ENCODE measurements at places on chromosomes 3 and 15.
A peak's percentile ranks its signal among the peaks of the same experiment; 100 is the strongest.

- no peak overlapping the region for H3K27ac ChIP-seq
- no peak for DNase-seq
- peaks cover 8% of the 10 kb centered on the region for H3K36me3 ChIP-seq
- H3K4me3 ChIP-seq: no peak overlapping the region
- peaks cover 47% of the 10 kb centered on the region for H3K4me1 ChIP-seq
These were observed 62.8 kb upstream of the IMPG2 start for GRCh38 chr3:101383156-101383575.

DNA sequence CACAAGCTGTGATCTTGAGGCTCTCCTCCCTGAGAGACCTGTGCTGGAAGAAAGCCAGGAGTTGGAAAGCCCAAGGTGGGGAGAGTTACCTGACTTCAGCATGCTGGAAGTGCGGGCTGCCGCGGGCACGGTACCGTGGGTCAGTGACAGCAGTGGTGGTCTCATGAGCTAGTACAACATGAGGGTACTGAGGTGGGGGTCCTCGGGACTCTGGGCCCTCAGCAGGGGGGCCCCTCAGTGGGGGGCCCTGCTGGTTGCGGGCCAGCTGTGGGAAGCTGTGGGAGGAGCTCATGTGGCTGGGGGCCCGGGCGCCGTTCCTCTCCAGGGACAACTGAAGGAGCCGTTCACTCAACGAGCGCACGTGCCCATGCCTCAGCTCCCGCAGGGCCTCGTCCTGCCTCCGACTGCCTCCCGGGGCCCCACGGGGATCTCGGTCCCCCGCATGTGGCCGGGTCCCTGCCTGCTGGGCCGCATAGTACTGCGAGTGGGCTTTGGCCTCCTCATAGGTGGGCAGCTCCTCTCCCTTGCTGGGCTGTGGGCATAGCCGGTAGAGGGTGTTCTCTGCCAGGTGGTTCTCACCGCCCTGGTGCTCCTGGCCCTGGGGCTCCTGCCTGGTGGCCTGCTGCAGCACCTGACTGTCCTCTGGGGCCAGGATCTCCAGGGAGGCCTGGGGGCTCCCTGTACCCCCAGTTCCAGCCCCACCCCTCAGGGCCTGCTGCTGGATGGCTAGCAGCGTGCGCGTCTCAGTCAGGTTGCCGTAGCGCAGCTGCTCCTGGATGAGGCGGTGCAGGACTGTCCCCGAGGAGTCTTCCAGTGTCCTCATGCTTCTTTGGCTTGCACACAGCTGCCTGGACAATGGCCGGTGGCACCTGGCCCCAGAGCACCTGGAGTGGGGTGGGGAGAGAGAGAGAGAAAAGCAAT is 3.4 kb downstream of the AMOTL2 start:
- no peak overlapping the region for H3K4me3 ChIP-seq
- H3K4me1 ChIP-seq: peaks cover 15% of the 10 kb centered on the region
- peaks cover 28% of the 10 kb centered on the region for H3K27me3 ChIP-seq

DNA sequence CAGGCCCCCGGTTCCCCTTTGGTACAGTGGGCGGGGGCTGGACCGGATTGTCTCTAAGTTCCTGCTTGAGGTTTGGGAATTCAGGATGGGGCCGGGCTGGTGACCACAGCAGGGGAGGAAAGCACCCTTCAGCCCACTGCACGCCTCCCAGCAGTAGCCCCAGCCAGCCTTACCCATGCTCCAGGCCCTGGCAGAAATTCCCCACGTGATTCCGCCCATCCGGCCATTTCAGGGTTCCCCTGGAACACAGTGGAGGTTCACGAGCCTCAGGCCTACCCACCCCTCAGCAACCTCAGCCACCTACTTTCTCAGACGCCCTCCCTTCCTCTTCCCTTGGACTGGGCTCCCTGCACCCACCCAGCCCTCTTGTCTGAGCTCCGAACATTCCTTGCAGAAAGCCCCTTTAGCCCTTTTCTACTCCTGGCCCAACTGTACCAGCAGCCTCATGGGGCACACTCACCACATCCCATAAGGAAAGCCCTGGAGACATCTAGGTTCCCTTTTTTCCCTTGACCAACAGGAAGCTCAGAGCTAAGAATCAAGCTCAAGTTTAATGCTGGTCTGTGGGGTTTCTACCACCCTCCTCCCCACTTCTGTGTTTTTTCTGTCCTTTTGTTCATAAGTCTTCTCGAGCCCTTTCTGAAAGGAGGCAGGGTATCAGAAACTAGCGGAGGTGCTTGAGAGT is 11.5 kb downstream of the ALS2CL start:
- no peak for DNase-seq
- no peak overlapping the region for H3K27ac ChIP-seq
- H3K4me3 ChIP-seq: no peak overlapping the region
- H3K27me3 ChIP-seq: peaks cover 7% of the 10 kb centered on the region

DNA sequence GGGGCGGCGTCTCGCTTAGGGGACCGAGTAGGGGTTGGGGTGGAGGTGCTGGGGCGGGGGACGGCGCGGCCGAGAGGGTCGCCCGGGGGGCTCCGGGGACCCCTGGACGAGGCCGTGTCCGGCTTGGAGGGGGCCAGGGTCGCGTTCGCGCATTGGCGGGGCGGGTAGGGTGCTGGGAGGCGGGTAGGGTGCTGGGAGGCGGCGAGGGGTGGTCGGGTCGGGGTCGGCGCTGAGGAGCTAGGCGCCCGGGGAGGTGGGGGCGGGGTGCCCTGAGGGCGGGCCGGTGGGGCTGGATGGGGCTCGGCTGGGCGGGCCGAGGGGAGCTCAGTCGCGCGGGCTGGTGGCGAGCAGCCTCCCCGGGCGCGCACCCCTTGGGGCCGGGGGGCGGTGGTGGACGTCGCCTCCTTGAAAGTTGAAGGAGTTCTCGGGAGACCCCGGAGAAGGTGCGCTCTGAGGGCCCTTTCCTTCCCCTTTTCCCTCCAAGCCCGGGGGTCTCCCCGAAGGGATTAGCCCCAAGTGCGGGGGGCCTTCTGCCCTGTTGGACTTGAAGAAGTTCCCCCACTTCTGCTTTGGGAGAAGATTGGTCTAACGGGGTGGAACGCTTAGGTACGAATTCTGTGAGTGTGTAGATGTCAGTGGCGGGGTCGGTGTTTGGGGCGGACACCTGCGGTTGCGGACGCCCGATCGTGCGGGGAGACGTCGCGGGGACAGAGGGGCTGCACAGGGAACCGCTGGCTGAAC is 543 bp downstream of the MEF2A start:
- H3K27ac ChIP-seq: peak overlapping the region; percentile 80
- DNase-seq: no peak
- no peaks in the 10 kb centered on the region for H3K27me3 ChIP-seq
- H3K4me3 ChIP-seq: peak overlapping the region; percentile 84
- peaks cover 9% of the 10 kb centered on the region for H3K36me3 ChIP-seq

DNA sequence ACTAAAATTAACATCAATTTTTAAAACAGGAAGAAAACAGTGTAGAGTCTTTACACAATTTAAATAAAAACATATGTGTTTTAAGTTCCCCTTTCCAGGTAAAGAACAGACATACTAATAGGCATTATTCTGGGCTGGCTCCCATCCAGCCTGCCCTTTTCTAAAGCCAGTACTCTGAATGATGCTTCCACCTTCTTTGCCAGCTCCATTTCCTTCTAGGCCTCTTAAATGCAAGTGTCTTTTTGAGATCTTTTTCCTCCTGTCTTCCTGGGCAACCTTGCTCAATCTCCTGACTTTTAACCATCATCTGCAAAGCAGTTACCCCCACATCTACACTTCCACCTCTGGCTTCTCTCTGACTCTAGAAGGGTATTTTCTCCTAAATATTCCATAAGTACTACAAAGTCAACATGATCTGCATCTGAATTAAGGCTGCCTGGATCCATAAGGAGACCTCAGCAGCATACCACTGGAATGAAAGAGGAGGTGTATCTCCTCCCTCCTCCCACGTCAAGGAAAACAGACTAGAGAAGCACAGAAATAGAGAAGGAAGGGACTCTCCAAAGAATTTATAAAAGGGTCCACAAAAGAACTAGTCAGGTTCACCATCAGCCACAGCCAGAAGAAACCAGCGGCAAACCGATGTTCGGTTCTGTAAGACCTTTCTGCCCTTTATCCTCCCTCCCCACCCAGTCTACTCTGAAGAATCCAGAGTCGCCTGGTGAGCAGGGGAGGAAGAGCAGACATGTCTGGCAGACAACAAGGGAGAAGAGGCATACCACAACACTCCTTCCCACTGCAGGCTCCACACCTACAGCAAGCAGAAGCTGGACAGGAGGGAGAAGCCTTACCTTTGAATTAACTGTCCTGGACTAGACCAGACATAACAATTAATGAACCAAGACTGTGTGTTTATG is 47.1 kb downstream of the GOLIM4 start:
- H3K36me3 ChIP-seq: no peaks in the 10 kb centered on the region
- no peak overlapping the region for H3K27ac ChIP-seq
- no peak for DNase-seq
- H3K4me1 ChIP-seq: no peaks in the 10 kb centered on the region
- no peaks in the 10 kb centered on the region for H3K27me3 ChIP-seq
- H3K4me3 ChIP-seq: no peak overlapping the region

DNA sequence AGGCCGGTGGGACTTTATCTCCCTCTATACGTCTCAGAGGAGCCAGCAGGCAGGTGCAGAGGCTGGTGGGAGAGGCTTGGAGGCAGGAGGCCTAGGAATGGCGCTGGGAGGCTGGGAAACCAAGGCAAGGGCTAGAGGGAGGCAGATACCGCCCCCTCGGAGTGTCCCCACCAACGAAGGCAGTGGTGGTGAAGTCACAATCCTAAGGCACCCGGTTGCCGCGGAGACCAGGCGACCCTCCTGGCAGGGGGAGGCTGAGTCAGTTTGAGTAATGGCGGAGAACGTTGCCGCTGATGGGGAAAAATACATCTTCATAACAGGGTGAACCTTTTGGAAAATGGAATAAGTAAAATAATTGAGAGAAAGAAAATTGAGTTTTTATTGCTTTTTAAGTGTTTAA is 29.9 kb upstream of the CACNA2D2 start:
- H3K27me3 ChIP-seq: peaks cover 68% of the 10 kb centered on the region
- H3K4me1 ChIP-seq: peaks cover 9% of the 10 kb centered on the region
- H3K4me3 ChIP-seq: no peak overlapping the region
- no peak overlapping the region for H3K27ac ChIP-seq
- DNase-seq: no peak

- no peak overlapping the region for H3K27ac ChIP-seq
These were observed 338.1 kb downstream of the GAP43 start for GRCh38 chr3:115961380-115961779.

DNA sequence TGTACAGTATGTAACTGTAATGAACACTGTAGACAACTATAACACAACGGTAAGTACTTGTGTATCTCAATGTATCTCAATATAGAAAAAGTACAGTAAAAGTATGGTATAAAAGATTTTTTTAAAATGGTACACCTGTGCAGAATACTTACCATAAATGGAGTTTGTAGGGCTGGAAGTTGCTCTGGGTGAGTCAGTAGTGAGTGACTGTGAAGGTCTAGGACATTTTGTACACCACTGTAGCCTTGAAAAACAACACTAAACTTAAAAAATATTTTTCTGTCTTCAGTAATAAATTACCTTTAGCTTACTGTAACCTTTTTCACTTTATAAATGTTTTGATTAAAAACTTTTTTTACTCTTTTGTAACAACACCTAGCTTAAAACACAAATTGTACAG is 142.9 kb downstream of the ATG7 start:
- no peaks in the 10 kb centered on the region for H3K36me3 ChIP-seq
- no peak for DNase-seq
- H3K27me3 ChIP-seq: no peaks in the 10 kb centered on the region

DNA sequence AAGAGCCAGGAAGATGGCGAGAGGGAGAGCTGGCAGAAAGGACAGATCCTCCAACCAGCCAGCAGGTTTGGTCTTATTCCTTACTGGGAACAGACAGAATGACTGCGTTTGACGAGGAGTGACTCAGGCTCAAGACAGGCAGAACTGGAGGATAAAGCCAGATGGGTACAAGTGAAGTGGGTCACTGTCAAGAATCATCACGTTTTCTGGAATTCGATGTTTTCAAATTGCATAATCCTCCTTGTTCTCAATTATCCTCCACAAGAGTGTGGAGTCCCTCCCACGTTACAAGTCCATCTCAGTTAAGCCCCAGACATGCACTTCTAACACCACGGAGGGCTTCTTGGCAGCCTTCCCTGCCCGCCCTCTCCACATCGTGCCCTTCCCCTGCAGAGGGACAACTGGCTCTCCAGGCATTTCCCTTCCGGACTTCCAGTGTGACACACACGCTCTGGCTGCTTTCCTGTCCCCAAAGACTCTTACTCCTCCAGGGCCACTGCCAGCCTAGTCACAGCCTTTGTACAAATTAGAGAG is 183.1 kb downstream of the CHST2 start:
- DNase-seq: no peak
- peak overlapping the region; percentile 29 for H3K27ac ChIP-seq
- H3K36me3 ChIP-seq: no peaks in the 10 kb centered on the region
- no peaks in the 10 kb centered on the region for H3K4me1 ChIP-seq
- no peaks in the 10 kb centered on the region for H3K27me3 ChIP-seq

DNA sequence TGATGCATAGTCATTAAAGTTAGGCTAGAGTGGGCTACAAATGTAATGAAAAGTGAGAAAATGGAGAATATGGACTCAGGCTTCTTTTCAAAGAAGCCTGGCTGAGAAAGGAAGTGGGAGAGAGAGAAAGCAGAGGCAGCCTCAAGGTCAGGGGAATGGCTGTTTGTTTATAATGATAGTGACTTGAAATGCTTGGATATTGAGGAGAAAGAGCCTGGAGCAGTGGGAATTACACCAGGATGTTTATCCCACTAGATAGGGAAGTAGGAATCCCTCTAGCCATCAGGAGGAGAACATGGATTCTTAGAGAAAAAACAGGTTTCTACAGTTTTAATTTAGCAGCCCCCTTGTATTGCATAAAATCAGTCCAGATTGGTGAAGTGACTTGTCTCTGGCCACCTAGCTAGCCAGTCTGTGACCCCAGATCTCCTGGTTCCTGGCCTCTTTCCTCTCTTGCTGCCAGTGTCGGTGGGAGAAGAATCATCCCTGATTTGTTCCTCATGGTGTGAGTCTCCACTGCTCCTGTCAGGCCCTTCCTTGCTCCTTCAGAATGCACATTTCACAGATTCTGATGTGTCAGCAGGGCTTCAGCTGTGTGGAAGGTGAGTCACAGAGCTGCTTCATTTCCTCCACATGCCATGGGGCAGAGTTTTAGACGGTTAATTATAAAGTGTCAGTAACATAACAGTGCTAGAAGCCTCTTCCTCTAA is 32.9 kb downstream of the SEMA6D start:
- H3K4me1 ChIP-seq: no peaks in the 10 kb centered on the region
- H3K27ac ChIP-seq: no peak overlapping the region
- DNase-seq: no peak
- H3K4me3 ChIP-seq: no peak overlapping the region

DNA sequence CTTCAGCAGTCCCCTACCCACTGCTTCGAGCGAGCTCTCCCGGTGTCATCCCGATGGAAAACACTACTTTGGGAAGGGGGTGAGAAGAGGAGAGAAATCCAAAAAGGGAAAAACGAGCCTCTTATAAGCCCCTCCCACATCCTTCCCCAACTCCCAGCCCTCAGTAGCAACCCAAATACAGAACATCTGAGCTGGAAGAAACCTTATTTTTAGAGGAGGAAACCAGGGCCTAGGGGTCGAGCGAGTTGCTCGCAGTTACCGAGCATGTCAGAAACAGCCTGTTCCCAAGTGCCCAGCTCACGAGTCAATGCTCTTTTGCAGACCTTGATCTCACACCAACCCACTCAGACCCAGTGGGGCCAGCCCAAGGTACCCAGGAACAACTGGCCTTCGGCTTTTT is 14.2 kb downstream of the RBPMS2 start:
- H3K4me1 ChIP-seq: no peaks in the 10 kb centered on the region
- H3K36me3 ChIP-seq: no peaks in the 10 kb centered on the region
- no peak for DNase-seq
- no peak overlapping the region for H3K4me3 ChIP-seq

GRCh38 chr15:66780973-66781718 is 79.1 kb downstream of the SMAD6 start:
- no peaks in the 10 kb centered on the region for H3K4me1 ChIP-seq
- DNase-seq: no peak
- no peaks in the 10 kb centered on the region for H3K27me3 ChIP-seq
- no peak overlapping the region for H3K4me3 ChIP-seq
- H3K27ac ChIP-seq: no peak overlapping the region
